ENCODE measurements at places on chromosomes 5 and 9.

DNA sequence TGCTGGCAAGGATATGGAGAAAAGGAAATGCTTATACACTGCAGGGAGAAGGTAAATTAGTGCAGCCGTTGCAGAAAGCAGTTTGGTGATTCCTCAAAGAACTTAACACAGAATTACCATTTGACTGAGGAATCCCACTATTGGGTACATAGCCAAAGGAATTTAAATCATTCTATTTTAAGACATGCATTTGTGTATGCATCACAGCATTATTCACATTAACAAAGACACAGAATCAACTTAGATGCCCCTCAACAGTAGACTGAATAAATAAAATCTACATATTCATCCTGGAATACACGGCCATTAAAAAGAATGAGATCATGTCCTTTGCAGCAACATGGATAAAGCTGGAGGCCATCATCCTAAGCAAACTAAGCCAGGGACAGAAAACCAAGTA, 510.1 kb upstream of the CDH9 start:
- no peak for DNase-seq

GRCh38 chr5:173693670-173694069, 77.2 kb upstream of the BOD1 start:
- DNase-seq = no peak

DNA sequence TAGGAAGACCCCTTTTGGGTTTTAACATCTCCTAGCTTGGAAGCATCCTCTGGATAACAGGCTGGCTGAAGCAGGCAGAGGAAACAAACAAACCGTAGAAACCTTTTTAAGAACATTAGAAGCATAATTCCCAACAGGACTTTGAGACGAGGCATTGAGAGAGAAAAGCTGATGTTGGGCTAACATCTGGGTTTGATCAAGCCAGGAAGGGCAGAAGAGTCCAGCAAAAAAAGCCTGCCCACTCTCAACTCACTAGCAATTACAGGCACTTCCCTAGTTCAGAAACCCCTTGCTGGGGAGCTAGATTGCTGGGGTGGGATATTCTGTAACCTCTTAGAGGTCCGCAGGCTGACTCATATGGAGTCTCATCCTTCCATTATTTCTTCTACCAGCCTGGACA, 75.4 kb upstream of the CTNNA1 start:
- DNase-seq = no peak

DNA sequence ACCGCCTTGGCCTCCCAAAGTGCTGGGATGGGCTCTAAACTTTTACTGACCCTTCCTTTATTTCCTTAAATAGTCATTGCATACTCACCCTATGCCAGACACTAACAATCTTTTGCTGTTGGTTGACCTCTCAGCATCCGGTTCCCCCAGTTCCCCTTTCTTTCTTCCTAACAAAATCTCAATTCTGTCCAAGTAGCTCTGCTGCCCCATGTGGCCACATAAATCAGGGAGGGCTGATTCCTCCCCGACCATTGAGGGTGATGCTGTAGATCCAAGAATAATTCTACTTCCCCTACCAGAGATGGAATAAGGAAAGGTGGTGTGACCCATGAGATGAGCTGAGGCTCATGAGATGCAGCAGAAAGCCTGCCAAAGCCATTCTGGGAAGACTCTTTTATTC, 315.3 kb upstream of the MSX2 start:
- no peak for DNase-seq

DNA sequence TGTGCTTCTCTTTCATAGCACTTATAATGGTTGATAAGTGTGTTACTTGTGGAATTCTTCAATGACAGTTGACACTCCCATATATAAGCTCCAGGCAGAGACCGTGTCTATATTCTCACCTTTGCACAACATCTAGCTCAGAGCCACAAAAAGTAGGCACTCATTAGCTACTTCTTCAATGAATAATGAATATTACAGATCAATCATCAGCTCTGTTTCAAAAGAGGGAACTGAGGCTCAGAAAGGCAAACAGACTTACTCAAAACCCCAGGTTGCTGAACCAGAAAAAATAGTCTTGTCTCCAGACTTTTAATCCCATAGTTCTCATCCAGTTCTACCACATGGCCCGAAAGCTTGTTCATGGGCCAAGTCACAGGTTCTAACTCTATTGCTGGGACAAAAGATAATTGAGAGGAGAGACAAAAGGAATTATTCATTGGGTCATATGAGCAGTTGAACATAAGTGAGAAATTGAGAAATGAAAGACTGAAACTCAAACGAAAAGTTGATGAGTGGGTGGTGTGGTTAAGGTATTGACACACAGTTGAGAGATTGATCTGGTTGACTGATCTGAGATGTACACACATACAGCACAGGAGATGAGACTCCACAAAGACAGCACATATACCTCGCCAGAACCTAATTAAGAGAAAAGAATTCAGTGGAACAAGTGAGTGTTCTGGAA, 381.6 kb downstream of the EFNA5 start:
- DNase-seq = no peak

DNA sequence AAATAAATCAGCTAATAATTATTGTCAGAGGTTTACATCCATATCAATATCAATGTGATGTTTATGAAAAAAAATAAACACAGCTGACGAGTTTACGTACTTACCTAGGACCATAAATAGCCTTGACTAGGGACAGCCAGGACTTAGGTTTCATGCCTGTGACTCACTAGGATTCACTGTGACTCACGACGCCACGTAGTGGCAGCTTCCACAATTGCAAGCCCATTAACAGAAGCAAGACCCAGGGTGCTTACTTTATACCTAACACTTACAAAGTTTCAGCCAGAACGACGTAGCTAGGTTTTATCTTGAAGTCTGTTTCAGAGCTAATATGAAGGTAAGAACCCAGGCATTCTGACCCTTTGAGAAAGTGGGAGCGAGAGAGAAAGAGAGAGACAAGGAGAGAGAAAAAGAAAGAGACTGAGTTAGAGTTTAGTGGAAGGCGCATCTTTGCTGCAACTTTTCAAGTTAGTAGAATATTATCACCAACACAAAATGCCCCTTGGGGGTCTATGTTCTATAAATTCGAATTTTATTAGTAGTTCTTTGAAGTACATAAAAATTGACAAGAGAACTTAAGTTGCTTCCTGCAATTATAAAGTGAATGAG, 191.2 kb downstream of the GNA14 start:
- DNase-seq = peak; percentile 80

DNA sequence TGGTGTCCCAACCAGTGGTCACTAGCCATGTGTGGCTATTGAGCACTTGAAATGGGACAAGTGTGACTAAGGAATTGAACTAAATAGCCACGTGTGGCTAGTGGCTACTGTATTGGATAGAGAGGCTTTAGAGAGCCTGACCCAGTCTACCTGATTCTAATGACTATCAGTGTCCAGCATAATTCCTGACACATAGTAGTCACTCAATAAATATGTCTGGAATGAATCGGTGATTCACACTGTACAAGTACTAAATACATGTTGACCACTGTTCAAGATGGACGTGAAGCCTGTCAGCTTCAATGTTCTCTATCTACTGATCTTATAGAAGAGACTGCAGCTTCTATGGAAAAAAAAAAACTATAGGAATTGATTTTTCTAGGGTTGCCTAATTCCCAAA, 57.7 kb upstream of the MAST4 start:
- DNase-seq = no peak

DNA sequence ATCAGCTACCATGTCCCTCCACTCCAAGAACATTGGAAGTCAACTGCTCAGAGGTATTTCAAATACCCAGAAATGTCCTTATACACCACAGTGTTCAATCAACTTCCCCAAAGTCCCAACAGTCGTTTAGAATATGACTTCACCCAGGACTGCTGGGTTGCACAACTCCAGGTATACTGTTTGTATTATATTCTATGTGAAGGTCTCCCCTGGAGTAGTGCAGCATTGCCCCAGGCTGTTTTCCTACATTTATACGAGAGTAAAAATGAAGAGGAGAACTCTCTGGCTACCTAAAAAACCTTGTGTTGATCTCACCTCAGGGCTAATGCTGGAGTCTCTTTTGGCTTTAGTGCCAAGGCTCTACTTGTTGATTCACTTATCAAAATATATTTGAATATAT, 183.6 kb upstream of the MAP3K1 start:
- no peak for DNase-seq

GRCh38 chr9:13443346-13444244, 164.1 kb upstream of the MPDZ start:
- no peak for DNase-seq

GRCh38 chr5:114360816-114361723, 800 bp upstream of the KCNN2 start:
- DNase-seq = peak; percentile 27
